ENCODE measurements at places on chromosomes 7 and 10.

DNA sequence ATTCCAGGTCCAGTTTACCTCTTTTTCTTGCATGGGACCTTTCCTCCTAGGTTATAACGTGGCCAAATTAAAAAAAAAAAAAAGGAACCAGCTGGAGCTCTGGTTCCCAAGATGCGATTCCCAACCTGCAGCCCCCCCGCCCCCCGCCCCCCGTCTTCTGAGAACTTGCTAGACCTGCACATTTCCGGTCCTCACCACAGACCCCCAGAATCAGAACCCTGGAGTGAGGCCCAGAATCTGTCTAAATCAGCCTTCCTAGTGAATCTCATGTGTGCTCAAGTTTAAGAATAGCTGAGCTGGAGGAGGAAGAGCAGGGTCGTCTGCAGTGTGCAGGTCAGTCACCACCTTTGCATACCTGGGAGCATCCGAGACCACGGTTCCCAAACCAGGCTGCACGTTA, 144.2 kb downstream of the KLF6 start:
- no peak for ATAC-seq

DNA sequence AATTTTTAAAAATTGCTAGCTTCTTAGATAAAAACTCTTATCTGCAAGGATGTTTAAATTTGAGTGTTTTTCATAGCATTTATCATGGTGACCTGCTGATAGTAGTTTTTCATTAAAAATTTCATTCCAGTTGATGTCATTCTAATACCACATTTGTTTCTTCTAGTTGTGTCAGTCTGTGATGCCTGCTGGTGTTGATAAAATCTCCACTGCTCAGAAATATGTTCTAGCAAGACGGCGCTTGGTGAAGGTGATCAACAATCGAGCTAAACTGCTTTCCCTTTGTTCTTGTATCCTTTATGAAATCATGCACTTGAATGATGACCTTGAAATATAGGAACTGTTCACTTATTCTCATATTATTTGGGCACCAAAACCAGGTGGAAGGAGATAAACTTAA, 17.6 kb upstream of the STMP1 start:
- ATAC-seq: no peak

DNA sequence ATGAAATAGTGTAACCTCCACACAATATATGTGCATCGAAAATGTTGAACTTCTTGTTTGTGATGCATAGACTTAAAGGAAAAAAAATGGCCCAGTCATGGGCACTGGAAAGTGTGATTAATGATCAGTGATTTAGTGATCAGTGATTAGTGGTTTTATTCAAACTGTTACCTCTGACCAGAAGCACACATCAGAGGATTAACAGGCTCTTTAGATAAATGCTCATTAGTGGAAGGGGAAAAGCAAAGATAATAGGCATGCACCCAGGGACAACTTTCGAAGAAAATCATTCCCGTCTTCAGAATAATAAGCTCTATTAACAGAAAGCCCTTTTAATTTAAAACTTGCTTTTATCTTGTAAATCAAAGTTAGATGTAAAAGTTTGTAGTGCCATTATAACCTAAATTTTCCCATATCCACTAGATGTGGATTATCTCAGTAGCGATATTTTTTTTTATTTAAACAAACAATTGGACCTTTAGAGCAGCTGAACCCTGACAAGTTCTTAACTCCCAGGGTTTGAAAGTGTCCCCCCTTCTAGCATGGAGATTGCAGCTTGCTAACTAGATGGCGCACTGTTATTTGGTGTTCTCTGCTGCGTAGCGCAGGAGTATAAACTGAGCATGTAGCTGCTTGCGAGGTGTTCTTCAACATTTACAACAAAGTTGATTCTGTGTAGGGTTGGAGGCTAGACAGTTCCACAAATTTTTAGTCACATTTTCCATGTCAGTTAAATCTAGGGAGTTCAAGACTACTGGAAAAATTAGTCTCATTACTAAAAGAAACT, at the start of gene CREB5:
Gene CREB5 (plus strand): TSS at position 643 of the 787 bp plus-strand sequence. CDS start 397 bp downstream, outside the sequence.
- no peak for ATAC-seq

DNA sequence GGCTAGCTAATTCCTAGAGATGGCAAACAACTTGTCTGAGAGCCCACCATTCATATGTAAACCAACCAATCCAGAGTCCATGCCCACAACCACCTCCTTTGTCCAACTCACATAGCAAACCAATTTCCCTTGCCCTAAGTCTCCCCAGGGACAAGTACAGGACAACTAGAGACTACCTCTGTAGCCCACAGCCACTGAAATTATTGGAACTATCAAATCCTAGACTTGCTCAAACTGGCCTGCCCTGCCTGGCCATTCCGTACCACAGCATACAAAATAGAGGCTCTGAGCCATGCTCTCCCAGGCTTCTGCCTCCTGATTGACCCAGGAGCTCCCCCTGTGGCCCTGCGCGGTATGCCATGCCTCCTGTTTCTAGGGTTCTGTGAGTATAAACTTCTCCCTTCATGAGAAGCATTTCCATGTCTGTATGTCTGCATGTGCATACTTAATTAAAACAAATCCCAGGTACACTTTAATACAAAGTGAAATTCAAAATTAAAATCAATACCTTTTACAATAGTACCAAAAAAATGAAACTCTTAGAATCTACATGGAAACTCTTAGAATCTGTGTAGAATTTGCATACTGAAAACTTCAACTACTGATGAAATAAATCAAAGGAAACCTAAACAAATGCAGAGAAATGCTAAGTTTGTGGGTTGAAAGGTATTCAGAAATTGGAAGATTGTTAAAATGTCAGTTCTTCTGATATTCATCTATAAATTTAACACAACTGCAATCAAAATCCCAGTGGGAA, 4.0 kb upstream of the HECW1 start:
- ATAC-seq: peak; percentile 71

DNA sequence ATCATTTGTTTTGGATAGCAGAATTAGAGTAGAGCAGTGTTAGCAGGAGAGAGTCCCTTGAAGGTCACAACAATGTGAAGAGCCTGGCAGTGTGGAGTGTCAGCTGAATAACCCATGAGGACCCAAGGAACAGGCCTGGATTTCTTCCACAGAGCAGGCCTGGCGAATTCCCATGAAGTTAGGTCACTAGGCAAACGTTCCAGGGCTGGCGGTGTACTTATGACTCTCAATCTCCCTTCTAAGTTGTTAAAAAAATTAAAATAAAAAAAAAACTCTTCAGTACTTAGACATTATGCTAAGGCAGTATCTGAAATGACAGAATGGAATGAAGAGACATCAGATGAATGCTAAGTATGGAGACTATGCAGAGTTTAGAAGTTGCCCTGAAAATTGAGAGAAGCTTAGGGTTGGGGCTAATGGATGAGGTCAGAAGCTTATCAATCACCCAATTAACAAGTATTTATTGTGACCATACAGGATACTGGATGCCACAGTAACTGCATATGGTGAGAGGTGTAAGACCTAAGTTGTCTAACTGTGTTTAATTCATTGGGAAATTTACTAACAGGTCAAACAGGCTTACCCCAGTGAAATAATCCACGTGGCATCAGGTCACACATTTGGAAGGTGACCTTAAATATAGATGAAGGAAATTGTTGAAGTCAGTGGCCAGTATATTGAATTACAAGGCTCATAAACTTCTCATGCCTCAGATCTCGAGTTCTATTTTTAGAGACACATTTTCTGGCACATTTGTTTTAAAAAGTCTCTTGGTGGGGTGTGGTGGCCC, 126.2 kb upstream of the NRP1 start:
- ATAC-seq: no peak

- ATAC-seq: no peak
These were observed 86.9 kb upstream of the SLC26A5 start for GRCh38 chr7:103532955-103533354.

Measured in stimulated activated memory B cell treated with anti-CD40 and anti-IgM and Interleukin-4, amounts not matched to agents 10 μg/mL and 1 μg/mL and 100 μg/mL, for 72 hours (primary cell).